Stimulated activated CD4-positive, alpha-beta T cell treated with anti-CD3 and anti-CD28 coated beads, Interleukin-4, amount 100 ng/mL, for 24 hours (primary cell): ENCODE measurements at places on chromosomes 5 and 9.

DNA sequence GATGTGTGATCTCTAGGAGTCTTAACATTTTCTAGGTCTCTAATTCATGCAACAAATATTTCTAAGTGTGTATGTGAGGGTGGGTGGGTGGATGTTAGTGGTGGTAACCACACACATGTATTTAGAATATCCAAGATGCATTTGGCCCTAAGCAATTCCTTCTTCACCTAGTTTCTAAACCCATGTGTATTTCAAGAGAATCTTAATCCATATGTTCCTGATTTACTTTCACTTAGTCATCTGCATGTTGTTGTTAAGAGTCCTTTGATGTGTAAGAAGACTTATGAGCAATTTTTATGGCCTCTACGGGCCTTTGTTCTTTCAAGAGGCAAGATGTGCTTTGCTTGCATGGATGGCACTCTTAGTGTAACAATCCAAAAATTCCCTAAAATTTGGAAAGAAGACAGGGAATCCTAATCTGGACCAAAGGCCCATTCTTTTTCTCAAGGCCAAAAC, 282.6 kb downstream of the SPATA31D1 start:
- no peak for DNase-seq

- no peak for DNase-seq
Measured at GRCh38 chr9:23733495-23734078, 92.5 kb downstream of the ELAVL2 start.

DNA sequence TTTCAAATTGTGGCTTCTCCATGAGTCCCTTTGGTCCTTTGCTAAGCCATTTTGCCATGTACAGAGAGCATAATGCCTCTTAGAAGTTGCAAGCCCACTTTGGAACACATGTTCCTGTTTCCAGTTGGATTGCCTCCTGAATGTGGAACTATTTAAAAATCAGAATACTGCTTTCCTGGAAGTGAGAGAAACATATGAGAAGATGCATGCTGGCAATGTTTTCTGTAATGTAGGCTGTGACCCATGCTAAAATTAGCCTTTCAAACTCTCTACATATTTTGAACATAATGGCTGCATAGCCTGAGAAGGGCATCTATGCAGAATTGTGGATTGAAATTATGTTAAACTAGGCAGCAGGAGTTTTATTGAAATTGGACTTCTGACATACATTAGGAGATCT, 175.5 kb upstream of the PAPPA start:
- DNase-seq: no peak

DNA sequence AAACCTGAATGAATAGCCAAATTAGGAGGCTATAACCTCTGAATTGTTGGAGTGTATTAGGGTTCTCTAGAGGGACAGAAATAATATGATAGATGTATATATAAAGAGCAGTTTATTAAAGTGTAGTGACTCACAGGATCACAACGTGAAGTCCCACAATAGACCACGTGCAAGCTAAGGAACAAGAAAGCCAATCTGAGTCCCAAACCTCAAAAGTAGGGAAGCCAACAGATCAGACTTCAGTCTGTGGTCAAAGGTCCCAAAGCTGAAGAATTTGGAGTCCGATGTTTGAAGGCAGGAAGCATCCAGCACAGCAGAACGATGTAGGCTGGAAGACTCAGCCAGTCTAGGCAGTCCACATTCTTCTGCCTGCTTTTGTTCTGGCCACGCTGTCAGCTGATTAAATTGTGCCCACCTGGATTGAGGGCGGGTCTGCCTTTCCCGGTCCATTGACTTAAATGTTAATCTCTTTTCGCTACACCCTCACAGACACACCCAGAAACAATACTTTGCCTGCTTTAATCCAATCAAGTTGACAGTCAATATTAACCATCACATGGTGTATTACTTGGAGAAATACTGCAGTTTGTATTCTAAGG, 550.6 kb downstream of the CDH10 start:
- DNase-seq: no peak

- no peak for DNase-seq
Measured at GRCh38 chr5:84032324-84032723, 311.7 kb upstream of the HAPLN1 start.

- DNase-seq: no peak
Measured at GRCh38 chr9:134854541-134854981, 26.0 kb upstream of the FCN2 start.

GRCh38 chr9:130371196-130371966, 73.4 kb upstream of the ASS1 start:
- no peak for DNase-seq
